Stimulated activated CD4-positive, alpha-beta T cell treated with anti-CD3 and anti-CD28 coated beads, TNF-alpha, amount 100 ng/mL, for 4 hours (primary cell): ENCODE measurements at places on chromosomes 7 and 10.

GRCh38 chr10:59648711-59649201, 60.9 kb downstream of the SLC16A9 start:
- DNase-seq: no peak

- no peak for DNase-seq
Observed at GRCh38 chr10:11175823-11176243, 158.2 kb downstream of the CELF2 start.

GRCh38 chr7:132377015-132377414, 199.3 kb downstream of the PLXNA4 start:
- DNase-seq: no peak

DNA sequence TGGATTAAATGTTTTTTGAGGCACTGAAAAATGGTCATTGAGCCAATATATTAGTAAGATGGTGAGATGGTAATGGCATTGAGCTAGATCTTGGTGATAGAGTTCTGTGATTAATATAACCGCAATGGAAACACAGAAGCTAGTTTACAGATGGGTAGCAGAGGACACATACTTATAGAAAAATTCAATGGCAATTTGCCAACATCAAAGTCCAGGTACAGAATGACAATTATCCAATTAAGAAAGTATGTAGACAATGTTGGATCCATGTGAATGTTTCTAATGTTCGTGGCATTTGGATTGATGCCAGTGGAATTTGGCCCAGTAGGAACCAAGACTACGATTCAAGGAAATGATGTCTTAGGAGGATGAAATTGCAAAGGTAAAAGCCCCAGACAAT, 187.8 kb downstream of the GNAT3 start:
- DNase-seq: no peak

GRCh38 chr7:157208571-157209413, 70.1 kb downstream of the UBE3C start:
- no peak for DNase-seq

- no peak for DNase-seq
Observed at GRCh38 chr7:116788572-116789197, 73.7 kb upstream of the CAPZA2 start.

GRCh38 chr10:6348096-6348874, 145.6 kb downstream of the PFKFB3 start:
- peak; percentile 48 for DNase-seq

DNA sequence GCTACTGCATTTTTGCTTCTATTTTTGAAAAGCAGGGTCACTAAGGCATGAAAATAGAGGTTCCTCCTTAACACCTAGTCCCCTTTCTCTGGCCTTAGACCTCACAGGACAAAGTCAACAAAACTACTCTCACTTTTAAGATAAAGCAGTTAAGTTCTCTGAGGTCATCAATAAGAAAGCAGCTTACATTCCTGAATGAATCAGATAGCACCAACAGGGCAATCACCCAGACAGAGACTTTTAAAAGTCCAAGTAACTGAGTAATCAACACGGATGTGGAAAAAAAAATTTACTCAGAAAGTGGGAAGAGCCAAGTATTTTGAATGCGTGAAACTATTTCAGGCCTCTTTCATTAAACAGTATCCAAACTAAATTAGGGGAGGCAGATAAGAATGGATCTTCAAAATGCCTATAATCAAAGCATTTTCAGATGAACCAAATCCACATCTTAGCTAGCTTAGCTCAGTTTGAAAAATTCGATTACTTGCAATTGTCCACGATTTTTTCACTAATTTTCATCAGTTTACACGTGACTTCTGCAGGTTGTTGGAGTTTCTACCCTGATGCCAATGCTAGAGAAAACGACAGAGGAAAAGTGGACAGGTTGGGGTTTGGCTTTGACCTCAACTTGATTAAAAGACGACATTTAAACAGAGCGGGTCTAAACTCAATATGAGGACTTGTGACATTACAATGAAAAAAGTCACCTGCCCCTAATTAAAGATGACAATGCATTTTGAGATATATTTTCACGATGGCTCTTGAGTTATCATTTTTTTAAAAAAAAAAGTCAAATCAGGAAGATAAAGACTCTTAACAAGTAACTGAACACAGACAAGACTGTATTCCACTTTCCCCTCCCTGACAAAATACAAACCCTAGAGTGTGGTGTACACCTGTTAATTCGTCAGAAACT, 1.6 kb downstream of the BEND7 start:
- DNase-seq: no peak

DNA sequence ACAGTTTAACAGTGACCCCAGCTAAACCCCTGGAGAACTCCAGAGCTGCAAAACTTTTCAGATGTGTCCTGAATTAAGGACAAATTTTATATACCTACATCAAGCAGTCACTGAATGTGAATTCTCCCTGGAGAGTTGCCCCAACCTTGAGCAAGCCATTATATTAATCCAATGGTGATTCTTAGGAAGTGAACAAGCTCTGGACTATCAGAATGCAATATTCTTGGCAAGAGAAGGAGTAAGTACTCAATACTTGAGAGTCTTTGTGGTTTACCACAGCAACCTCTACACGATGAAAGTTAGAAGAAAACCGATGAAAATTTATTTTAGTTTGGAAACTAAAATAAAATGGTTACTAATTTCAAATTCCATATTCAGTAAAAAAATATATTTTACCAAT, 19.3 kb upstream of the ZNF365 start:
- DNase-seq: no peak

- DNase-seq: no peak
Observed at GRCh38 chr10:124372899-124373298, 45.8 kb downstream of the OAT start.

DNA sequence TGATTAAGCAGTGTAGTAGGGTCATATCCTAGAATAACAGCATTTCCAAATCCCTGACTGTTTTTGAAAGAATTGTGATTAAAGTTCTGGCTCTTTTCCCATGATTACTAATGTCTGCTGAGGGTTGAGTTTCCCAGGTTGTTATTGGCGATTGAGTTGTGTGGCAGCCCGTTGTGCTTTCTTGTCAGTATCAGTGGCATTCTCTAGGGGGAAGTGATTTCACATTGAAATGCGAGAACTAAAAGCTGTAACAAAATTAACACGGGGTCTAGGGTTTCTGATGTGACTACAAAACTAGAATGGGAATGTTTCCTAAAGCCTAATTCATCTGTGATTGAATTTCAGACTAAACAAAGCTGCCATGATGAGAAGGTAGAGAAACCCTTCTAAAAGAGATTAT, 349.4 kb downstream of the EXOC4 start:
- no peak for DNase-seq

DNA sequence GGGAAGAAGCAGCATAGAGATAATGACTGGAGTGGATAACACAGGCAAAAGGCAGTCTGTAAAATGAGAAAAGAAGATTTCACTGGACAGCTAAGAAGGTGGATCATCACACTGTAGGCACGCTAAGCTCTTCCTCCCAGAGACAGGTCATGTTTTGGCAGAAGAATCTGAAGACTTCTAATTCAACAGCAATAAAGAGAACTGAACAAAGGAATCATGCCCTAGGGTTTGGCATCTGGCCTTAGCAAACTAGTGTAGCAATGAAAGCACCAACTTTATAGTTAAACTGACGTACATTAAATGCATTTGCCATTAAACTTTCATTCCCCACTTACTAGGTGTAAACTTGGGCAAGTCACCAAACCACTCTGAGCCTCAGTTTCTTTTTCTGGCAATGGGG, 84.4 kb upstream of the SEM1 start:
- no peak for DNase-seq

DNA sequence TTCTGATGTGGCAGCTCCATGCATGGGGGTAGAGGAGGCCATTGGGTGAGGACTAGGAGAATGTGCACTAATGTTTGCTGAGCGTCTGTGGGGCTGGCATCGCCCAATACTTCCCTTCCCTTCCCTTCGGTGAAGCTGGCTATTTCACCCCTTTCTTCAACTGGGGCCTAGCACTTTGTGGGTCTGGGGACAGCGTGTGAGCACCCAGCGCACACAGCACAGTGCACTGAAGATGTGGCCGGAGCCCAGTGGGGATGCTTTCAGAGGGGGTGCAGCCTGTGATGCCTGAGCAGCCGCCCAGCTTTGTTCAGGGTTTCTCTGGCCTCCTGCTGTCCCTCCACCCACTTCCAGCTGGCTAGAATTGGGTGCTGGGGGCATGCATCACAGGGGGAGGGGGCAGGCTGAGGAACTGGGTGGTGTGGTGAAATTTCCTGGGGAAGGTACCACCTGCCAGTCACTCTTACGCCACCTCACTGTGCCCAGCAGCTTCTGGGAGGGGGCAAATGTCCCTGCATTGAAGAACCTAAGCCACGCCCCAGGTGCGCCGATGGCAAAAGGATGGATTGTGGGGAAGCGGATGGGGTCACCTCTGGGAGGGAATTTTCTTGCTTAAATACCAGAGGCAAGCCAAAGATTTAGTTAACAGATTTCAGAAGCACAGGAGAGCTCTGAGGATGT, 45.5 kb downstream of the CLEC2L start:
- no peak for DNase-seq
